ENCODE measurements at places on chromosomes 13 and 19.

DNA sequence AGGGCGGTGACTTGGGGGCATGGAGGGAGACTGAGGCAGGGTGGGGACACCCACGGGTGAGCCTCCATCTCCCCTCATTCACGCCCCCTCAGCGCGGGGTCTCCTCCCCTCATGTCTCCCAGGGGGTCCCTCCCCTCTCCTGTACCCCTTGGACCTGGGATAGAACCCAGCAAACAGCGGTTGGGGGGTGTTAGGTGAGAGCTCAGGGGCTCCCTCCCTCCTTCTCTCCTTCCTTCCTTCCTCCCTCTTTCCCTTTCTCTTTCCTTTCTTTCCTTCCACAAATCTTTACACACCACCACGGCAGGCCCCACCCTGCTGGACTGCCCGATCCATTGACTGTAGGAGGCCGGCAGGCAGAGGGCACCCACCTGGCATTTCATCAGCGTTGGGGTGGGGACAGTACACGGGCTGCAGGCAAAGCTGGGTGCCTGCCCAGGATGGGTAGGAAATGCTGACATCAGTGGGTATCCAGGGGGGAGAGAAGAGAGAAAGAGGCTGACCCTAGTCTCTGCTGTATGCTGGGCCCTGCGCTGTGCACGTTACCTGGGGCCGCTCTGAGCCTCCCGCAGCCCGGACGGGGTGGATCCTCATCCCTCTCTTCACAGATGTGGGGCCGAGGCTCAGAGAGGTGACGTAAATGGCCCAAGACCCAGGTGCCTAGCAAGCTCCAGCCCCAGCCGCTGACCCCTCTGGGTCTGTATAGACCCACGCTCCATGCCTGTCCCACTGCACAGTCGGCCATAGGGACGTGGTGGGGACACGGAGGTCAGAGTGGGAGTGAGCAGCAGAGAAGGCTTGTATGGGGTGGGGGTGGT, 3.5 kb downstream of the SSC5D start:
- no peak for DNase-seq

DNA sequence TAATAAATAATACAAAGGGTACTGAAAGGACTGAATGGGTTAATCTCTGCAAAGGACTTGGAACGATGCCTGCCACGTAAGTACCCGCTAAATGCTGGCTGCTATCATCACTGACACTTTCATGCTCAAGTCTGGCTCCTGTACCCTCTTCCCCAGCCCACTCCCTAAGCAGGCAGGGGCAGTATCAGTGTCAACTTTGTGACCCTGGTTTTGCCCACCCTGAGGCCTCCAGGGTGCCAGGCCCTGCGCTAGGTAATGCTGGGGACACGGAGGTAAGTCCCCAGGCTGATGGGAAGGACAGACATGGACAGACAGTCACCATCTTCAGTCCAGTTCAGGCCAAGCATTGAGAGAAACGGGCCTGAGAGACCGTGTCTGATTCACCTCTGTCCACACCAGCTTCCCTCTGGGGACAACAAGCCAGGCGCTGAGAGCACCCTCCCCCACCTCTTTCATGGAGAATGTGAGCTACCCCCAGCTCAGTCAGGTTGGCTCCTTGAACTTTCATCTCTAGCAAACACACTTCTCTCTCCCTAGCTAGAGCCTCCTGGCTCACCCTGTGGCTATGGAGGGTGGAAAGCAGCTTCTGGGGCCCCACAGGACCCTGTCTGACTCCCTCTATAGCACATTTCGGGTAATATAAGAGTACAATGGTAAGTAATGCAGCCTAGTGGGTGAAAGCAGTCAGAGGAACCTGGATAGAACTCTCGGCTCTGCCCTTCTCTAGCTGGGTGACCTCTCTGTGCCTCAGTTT, 800 bp downstream of the ETFB start:
- DNase-seq, result peak; percentile 30

DNA sequence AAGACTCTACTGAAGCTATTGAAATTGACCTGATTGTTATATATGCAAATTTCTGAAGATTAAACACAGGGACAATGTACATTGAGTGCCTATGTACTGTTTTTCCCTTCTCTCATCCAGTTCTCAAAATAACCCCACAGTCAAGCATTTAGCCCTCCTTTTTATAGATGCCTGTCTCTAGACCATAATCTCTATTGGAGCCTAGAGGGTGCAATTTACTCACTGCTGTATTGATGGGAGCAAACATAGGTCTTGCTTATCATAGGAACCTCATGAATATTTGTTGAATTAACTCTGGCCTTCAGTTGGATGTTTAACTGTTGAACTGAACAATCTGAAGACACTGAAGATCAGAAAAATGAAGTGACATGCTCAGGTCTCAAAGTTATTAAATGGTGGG, 183.0 kb downstream of the RFC3 start:
- DNase-seq, result no peak

GRCh38 chr13:33561627-33562026, 256.3 kb upstream of the RFC3 start:
- DNase-seq, result no peak

DNA sequence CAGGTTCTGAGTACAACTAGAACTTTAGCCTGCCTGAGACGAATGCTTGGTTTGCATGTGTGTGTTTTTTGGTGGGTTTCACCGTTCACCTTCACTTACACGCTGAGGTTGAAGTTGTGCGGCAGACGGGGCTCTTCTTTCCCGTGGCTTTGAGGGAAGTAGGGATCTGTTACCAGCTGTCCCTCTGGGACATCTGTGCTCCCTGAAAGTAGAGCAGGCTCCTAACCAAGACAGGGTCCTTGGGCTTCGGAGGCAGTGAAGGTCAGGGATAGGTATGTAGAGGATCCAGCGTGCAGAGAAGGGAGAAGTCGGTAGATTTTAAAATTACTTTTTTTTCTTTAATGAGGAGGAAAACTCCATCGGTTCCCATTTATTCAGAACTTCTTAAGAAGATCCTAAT, 48.7 kb downstream of the ZNF536 start:
- no peak for DNase-seq

DNA sequence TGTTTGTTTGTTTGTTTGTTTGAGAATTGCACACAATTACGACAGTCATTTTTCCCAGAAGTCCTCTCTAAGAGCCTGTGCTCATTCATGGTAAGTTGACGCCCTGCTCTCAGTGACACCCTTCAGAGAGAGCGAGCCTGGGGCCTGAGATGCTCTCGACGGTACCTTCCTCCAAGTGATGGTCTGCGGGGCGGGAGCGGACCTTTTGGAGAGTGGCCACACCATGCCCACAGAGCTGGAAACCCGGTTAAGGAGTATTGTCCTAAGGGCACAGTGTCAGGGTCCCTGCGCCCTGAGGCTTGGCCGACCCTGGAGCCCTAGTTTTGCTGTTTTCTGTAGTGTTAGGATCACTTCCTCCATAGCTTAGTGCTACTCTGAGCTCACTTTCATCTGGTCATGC, 3.6 kb downstream of the POP4 start:
- DNase-seq, result no peak

- no peak for DNase-seq
These were observed 638.9 kb downstream of the LIG4 start for GRCh38 chr13:107576430-107576829.

DNA sequence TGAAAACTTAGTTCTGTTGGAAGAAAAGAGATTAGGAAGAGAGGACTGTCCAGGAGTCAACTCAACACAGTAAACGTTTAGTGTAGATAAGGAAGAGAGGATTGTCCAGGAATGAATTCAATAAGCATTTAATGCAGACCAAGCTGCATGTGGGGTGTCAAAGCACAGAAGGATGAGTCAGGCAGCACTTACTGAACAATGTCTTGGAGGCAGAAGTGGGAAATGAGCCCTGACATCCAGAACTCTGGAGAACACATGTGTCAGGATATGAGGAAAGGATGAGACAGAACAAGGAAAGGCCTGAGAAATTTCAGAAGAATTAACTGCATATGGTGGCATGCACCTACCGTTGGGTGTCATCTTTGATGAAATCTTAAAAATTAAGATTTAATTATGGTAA, 429.2 kb upstream of the HTR2A start:
- DNase-seq, result peak; percentile 37

GRCh38 chr13:93963266-93964145, 516.0 kb downstream of the DCT start:
- peak; percentile 30 for DNase-seq

GRCh38 chr13:106802917-106803316, 235.0 kb upstream of the ARGLU1 start:
- no peak for DNase-seq

- peak; percentile 69 for DNase-seq
These were observed 372 bp downstream of the DNAAF3 start for GRCh38 chr19:55165952-55166529.

GRCh38 chr13:110600261-110600819, 15.0 kb upstream of the NAXD start:
- DNase-seq, result no peak

DNA sequence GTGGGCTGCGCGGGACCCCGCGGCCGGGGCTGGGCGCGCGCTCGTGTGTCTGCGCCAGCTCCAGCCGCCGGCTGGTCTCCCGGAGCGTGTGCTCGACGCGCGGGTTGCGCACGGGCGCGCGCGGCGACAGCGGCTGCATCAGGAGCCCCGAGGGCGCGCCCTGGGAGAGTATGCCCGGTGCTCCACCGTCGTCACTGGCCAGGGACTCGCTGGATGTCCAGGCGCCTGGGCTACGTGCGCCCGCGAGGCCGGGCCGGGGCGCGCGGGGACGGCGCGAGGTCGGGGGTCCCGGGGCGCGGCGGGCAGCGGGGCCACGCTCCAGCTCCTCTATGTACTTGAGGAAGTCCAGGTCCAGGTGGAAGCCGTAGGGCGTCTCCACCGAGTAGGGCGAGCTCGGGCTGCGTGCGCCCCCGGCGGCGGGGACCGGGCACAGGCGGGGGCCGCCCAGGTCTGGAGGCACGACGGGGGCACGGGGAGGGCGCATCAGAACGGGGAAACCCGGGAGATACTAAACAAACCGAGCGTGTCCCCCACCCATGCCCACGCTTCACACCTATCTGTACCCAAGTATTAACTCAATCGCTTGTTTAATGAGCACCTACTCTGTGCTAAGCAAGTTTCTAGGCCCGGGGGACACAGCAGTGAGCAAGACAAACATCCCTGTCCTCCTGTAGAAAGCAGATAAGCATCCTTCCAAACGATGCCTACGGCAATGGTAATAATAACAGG, 7.6 kb downstream of the KANK3 start:
- no peak for DNase-seq

DNA sequence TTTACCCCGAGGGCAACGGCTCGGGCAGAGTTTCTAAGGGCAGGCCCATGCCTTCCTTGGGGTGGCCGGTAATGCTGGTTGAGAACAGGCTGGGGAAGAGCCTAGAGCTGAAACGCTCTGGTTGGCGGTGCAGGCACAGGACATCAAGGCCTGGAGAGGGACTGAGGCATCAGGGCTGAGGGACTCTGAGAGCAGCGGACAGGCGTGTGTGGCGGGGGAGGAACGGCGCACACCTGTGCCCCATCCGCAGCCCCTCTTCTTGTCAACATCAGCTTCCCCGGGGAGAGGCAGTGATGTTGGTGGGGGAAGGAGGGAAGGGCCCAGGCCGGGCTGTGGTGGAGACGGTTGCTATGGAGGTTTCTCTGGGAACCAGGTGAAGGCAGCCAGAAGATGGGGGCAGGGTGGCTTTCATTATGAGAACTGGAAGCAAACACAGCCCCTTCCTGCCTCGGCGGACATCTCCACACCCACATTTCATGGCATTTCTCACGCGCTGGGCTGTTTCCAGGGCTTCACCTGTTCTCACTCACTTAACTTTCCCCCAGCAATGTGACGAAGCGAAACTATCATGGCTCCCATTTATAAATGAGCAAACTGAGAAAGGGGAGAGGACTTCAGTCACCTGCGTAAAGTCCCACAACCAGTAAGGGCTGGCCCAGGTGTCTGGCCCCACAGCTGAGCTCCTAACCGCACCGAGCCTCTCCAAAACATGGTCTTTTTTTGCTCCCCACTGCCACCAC, 8.2 kb upstream of the ATF5 start:
- no peak for DNase-seq

- no peak for DNase-seq
These were observed 29.4 kb downstream of the MARK4 start for GRCh38 chr19:45280471-45280961.

DNA sequence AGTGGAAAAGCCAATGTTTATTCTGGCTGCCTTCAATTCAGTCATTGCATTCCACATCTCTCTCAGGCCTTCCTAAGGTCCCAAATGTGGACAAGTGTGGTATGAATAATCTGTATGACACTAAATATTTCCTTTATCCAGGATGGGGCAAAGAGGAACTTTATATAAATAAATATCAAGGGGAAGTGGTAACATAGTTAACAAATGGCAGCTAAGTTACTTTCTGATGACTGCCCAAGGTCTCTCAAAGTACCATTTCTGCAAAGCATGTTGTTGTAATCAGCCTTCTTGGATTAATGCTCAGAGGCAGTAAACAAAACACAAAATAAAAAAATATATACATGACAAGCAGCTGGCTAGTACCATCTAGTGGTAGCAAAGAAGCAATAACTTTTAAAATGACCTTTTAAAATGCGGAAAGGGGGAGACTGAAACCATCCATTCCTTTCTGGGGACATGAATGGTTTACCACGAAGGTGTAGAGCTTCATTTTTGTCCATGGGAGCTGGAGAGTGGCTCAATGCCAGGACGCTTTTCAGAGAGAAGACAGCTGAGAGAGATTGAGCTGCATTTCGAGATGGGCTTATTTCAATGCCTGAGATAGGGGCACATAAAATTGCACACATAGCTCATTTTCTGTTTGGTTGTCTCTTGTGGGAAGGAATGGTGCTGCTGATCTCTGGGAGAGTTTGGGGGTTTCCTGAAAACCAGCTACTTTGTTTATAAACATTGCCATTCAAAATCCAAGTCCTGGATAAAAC, 259.2 kb downstream of the RFC3 start:
- DNase-seq, result peak; percentile 47

All from AG08395 (cell line).